Inflammatory macrophage treated with lipopolysaccharide for 4 hours (primary cell): ENCODE measurements at places on chromosomes 1 and 21.

- peak; percentile 33 for DNase-seq
Measured at GRCh38 chr1:61452176-61453035, 272.5 kb downstream of the TM2D1 start.

- no peak for DNase-seq
Measured at GRCh38 chr1:25707280-25708016, 90.9 kb downstream of the MAN1C1 start.

DNA sequence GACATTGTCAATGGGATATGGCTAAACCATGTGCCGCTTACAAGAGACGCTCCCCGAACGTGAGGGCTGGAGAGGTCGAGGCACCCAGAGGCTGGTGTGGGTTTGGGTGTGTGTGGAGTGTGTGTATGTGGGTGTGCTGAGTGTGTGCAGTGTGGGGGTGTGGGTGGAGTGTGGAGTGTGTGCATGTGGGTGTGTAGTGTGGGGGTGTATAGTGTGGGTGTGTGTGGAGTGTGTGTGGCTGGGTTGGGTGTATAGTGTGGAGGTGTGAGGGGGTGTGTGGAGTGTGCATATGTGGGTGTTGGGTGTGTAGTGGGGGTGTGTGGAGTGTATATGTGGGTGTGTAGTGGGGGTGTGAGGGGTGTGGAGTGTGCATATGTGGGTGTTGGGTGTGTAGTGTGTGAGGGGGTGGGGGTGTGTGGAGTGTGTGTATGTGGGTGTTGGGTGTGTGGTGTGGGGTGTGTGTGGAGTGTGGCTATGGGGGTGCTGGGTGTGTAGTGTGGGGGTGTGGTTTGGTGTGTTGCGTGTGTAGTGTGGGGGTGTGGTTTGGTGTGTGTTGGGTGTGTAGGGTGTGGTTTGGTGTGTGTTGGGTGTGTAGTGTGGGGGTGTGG is 42.2 kb downstream of the SLC19A1 start:
- no peak for DNase-seq

GRCh38 chr1:180215856-180216625 is 14.0 kb upstream of the LHX4 start:
- DNase-seq: no peak

DNA sequence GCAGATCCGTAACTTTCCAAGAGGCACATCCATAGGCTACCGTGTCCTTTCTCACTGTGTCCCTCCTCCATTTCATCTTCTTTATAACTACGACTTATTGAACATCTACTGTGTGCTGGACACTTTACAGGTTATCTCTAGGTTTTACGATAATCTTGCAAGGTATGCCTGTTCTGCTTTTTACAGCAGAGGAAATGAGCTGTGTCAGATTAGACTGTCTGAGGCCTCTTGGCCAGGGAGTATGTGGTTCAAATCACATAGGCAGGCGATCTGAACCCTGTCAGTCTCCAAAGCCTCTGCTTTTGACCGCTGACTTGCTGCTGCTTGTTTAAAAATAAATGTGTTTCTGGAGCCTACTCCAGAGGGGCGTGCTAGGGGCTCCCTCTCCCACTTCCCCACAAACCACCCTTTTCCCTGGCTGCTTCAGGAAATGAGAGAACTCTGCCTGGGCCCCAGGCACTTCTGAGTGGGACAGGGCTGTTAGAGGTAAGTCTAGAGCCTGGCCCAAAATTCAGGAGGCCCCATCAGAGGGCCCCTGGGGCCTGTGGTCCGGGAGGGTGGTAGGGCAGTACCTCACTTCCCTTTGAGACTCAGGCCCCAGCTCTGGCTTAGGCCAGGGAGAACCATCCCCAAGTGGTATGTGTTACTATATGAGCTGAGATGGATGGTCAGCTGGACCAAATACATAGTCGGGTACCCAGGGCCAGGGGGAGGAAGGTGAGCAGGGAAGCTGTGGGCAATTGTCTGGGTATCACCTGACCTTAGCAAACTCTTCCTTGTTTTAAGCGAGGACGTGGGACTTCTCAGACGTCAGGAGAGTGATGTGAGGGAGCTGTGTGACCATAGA is 4.4 kb downstream of the PSEN2 start:
- no peak for DNase-seq

DNA sequence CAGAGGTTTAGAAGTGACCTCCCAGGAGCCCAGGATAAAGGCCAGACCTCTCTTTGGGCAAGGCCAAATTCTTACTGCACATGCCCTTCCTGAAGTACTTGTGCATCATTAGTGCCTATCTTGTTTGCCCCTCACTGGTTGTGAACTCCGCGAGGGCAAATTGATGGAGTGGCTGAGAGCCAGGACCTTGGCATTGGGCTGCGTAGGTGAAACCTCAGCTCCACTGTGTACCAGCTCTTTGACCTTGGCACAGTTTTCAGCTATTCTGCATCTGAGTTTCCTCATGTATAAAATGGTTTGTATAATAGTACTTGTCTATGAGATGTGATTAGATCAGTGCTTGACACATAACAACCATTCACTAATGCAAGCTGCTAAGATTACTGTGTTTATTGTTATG is 11.5 kb downstream of the OTUD3 start:
- no peak for DNase-seq

DNA sequence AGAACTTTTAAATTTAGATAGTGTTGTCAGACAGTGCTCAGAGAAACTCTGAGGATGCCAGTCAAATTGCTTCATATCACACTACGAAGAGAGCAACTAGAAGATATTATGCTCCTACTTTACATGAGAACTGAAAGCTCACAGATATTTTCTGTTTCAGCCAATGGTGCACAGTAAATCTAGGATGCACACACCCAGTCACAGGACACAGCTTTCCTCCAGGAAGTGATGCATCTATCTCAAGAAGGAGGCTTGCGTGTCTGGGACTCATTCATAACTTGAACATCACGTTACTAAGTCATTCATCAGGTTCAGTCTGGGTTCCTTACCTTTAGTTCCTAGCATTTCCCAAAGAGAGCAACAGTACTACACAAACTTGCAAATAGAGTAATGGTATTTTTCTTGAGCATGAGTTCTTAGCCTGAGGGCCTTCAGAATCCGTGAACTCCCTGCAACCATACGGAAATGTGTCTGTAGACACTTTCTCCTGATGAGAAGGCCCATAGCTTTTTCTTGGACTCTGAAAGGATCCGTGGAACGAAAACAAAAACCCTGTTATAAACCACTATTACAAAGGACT is 12.2 kb downstream of the ZNF697 start:
- DNase-seq: peak; percentile 32

DNA sequence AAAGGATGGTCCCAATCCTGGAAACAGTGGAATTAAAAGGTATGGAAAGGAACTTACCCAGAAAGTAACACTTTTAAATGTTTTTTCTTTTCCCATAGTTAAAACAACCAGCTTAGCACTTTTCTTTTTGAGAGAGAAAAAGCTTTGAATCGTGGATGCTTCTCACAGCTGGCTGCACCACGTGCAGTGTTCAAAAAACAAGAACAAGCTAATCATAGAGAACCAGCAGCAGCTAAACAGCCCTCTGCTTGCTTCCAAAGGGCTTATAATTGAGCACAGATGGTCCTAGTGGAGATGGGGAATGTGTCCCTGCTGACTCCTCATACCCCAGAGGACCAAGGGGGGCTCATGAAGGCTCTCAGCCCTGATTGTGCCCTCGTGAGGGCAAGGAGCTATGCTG is 26.4 kb downstream of the UTP25 start:
- DNase-seq: no peak

DNA sequence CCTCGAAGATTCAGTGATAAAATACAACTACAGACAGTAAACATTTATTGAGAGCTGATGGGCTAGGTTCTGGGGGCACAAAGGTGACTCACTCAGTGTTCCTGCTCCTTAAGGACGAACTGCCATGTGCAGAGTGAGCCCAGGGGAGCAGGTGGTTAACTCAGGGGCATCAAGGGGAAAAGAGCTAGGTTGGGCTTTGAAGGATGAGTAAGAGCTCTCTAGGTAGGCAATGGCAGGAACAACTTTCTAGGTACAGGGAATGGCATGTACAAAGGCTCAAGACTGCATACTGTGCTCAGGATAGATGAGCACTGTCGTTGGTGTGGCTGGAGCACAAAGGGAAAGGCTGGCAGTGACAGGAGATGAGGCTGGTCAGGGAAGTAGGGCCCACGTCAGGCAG is 16.6 kb upstream of the EPB41 start:
- DNase-seq: no peak

DNA sequence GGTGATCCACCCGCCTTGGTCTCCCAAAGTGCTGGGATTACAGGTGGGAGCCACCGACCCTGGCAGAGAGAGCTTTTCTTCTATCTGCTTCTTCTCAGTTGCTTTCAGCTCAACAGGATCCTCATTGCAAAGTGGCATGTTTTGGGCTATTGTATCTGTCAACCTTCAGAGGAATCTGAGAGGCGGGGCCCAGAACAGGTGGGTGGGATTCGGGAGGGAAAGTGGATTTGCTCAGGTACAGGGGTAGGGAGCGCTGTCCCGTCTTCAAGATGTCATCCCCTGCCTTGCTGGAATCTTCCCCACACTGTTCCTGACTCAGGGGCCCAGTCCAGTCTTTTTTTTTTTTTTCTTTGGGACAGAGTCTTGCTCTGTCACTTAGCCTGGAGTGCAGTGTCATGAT is 26.9 kb upstream of the RCC2 start:
- DNase-seq: no peak

- no peak for DNase-seq
Measured at GRCh38 chr1:156709757-156710489, 4.5 kb upstream of the CRABP2 start.
